ENCODE measurements at places on chromosomes 7 and 10.

DNA sequence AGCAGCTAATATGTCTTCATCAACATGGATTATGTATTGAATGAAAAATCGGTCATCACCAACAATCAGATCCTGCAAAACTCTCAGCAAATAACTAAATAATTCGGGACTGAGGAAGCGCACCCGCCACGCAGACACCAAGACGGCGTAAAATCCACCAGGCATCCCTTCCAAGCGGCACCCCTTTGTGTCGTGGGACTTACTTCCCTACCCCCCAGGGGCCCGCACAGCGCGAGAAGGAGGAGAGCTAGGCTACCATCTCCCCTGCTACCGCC is 721 bp downstream of the ARL3 start:
- no peak for DNase-seq

GRCh38 chr10:132539894-132540293 is 2.3 kb downstream of the INPP5A start:
- DNase-seq = no peak

DNA sequence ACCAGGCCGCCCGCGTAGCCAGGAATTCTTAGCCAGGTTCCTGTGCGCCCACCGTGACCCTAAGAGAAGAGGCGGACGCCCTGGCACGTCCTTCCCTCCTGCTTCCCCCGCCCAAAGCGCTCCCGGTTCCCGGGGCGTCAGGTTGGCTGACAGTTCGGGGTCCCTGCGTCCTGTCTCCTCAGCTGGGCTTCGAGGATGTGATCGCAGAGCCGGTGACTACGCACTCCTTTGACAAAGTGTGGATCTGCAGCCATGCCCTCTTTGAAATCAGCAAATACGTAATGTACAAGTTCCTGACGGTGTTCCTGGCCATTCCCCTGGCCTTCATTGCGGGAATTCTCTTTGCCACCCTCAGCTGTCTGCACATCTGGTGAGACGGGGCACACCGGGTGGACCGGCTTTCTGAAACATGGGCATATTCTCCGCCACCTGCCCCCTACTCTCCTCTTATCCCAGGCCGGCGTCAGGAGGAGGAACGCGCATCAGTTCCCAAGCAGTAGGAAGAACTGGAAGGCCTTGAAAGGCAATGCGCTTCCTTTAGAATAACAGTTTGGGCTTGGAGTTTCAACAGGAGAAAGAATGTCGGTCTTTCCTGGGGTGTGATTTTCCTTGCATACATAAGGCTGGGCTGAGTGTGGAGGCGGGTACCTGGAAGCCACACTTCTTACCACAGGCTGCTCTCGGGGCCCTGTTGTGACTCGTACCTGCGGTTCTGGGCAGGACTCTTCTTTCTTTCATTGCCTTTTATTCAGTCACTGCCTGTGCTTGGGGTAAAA is 728 bp downstream of the CAV2 start:
- no peak for DNase-seq

DNA sequence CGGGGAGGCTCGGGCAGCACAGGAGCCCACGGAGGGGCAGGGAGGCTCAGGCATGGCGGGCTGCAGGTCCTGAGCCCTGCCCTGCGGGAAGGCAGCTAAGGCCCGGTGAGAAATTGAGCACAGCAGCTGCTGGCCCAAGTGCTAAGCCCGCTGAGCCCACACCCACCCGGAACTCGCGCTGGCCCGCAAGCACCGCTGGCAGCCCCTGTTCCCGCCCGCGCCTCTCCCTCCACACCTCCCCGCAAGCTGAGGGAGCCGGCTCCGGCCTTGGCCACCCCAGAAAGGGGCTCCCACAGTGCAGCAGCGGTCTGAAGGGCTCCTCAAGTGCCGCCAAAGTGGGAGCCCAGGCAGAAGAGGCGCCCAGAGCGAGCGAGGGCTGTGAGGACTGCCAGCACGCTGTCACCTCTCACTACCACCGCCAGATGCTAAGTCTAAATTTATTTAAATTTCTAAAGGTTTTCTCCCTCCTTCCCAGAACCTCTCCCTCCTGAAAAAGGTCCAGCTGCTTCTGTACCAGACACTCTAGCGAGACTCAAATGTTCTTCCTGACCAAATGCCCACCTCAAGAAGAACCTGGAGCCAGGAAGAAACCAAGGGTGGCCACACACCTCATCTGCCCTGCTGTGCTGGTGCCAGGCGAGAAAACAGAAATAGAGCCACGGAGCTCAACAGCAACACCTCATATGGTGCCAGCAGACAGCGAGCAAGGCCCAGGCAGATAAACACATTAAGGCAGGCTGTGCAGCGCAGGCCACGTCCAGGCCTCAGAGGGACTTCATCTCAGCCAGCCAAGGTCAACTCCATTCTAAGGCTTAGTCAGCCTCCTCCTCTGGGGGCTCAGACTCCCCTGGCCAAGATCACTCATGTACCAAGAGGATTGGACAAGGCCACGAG is 47.0 kb downstream of the KCNMA1 start:
- no peak for DNase-seq

DNA sequence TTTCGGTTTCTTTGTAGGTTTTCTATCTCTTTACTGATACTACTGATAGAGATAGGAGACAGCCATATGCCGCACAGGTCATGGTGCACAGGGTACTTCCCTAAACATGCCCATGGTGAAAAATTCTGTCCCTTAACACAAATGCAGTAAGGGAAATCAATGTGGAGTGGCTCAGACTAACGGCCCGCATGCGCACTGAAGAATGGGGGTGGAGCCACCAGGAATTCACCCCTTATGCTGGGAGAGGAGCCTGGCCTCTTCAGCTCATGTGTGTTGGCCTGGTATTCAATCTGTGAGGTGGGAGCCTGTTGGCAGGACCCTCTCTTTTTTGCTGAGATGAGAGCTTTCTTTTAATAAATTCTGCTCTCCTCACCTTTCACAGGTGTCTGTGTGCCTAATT is 8.4 kb upstream of the URGCP start:
- no peak for DNase-seq
